ENCODE measurements at places on chromosomes 7 and 10. TPM values are rescaled to one million over a fixed set of nuclear protein-coding genes. Genes with fewer than 3 reads are reported as not detected.

The ANXA8L1 gene
- total RNA-seq: not detected

The ARF5 gene
- 91.6 TPM for total RNA-seq

The ZNF239 gene
- total RNA-seq: 3.3 TPM

DNA sequence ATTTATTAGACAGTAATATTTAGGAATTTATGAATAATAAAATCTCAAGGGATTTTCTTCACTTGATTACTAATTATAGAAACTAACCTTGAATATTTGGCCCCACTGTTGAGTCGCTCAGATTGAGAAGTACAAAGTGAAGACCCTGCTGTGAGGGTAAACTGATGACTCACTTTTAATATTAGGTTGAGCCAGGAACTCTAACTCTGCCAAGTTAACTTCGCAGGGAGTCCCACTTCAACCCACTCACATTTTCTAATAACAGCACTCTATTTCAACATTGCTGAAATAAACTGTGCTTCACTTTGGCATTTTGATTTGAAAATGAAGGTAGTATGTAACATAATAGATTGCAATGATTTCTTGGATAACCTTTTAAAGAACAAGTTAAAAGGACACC lies 200.7 kb downstream of the POLR1F start:
- DNase-seq: no peak

- no peak for DNase-seq
These were observed 127.9 kb downstream of the CPED1 start for GRCh38 chr7:121116396-121116795.

GRCh38 chr10:44339218-44339617 lies 45.7 kb downstream of the CXCL12 start:
- DNase-seq: no peak

DNA sequence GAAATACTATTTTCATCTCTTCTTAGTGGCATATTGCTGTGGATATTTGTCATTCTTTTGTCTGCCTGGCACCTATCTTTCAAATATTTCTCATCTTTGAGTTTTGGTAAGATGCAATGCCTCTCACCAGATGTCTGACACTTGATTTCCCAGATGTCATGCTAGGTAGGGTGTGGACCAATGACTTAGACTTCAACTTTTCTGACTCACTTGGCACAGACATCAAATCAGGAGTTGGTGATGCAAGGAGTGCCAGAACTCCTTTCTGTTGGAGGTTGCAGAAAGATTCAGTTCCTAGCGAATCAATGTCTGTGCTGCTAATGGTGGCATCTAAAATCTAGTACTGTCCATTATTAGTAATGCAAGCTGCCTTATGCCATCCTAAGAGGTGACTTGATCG lies 216.9 kb upstream of the FERD3L start:
- DNase-seq: no peak

- no peak for DNase-seq
These were observed 148.2 kb upstream of the TNS3 start for GRCh38 chr7:47730142-47730541.

- peak; percentile 65 for DNase-seq
These were observed 9.5 kb upstream of the TLX1 start for GRCh38 chr10:101121654-101122031.

DNA sequence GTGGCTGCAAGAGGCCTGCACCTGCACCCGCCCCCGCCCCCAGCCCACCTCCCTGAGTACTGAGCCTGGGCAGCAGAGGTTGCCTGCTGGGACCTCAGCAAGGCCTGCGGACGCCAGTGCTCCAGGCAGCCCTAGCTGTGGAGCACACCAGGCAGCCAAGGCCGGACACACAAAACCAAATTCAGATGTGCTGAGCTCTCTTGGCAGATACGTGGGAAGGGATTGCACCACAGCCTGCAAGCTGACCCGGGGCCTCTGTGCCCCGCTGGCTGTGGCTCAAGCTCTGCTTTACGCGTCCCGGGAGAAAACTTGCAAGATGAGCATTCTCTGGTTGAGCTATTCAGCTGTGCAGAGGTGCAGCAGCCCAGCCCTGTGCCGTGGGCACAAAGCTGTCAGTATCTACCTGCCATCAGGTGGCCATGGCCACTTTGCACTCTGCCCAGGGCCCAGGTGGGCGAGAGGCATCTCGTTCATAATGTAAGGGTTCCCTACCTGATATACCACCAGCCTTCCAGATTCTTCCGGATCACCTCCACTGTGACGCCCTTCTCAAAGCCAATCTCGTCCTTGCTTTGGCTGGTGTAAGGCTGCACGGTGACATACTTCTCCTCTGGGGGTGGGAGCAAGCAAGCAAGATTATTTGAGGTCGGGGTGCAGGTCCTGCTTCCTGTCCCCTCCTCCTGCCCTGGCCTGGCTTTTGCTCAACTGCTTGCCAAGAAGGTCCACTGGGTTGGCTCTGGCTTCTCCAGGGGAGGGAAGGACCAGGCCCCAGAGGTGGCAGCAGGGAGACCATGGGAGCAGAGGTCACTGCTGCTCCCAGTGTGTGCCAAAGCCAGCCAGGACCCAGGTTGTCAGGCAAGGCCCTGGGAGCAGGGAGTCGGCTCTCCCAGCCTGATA lies 123.4 kb downstream of the NEURL1 start:
- peak; percentile 67 for DNase-seq

DNA sequence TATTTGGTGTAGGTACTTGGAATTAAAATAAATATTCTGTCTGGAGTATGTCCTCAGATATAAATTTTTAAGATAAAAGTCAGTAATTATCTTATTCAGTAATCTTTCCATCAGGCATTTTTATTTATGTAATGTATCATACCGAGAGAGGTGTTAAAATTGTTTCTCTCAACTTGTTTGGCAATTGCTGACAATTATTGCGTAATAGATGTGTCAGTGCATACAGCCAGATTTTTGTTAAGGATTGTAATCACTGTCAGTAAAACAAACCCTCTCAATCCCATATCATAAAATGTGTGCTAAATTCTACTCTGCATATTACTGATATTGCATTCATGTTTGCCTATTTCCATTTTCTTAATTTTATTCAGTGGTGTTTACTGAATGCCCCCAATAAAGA lies 69.2 kb downstream of the CNTNAP2 start:
- DNase-seq: no peak

GRCh38 chr7:98681511-98681910 lies 64.4 kb downstream of the NPTX2 start:
- no peak for DNase-seq

DNA sequence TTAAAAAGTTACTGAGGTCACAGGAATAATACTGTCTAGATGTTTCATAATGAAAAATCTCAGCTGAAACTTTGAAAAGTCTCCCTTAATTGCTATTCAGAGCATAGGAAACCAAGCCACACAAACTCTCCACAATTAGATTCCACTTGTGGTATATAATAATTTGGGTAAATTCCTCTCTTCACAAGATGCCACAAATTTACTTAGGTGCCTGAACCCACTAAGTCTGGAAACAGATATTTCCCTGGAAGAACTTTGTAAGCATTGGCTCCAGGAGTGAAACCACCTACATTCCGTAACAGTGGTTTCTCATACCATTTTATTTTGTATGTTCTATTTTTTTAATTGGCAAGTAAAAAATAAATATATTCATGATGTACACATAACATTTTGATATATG lies 493.4 kb downstream of the SEMA3D start:
- no peak for DNase-seq

DNA sequence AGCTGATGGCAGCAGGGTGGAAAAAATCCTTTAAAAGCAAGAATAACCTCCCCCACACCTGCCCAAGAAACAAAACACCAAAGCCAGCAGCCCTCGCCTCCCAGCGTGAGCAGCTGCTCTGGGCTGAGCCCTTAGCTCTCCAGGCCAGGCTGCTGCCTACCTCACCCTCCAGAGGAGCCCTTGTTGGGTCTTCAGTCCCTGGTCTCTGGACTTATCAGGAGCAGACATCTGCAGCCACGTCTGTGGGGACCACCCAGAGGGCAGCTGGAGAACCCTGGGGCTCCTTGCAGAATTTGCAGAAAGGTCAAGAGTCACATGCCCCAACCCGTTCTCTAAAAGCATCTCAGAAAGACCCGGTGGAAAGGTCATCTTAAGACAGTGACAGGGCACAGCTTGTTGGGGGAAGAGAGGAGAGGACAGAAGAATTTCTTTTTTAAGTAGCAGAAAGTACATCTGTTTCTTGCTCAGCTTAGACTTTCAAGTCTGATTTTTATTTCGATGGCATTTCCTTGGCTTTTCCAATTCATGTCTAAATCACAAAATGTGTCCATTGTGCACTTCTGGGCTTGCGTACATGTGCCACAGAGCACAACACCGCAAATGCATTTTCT lies 425.7 kb upstream of the NFE2L3 start:
- no peak for DNase-seq

GRCh38 chr10:24406809-24407483 lies 198.0 kb downstream of the KIAA1217 start:
- no peak for DNase-seq
